ENCODE measurements at places on chromosomes 5 and 9.

- no peak for DNase-seq
Observed at GRCh38 chr5:118806571-118806970, 181.8 kb downstream of the DTWD2 start.

- no peak for DNase-seq
Observed at GRCh38 chr5:139734539-139734916, 61.1 kb upstream of the PSD2 start.

GRCh38 chr9:97109194-97109811 lies 70.4 kb upstream of the CTSV start:
- DNase-seq: no peak

- DNase-seq: no peak
Observed at GRCh38 chr5:149125386-149125891, 15.9 kb upstream of the ABLIM3 start.

DNA sequence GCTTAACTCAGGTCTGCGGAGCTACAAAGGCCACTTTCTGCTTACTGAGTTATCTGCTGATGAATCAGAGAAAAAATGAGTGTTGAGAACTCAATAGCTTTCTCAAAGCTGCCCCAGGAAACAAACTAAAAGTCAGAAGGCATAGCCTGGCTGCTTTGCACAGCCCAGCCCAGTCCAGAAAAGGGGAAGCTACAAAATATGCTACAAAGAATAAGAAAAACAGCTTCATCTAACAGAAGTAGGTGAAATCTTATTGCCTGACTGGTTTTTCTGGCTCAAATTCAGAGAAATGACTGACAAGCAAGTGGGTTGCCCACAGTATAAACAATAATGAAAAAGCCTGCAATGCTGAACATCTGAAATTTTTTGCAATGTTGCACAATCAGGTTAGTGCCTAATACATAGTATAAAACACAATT lies 156.2 kb downstream of the PPP2R2B start:
- no peak for DNase-seq

GRCh38 chr9:100106616-100107015 lies 7.6 kb downstream of the INVS start:
- DNase-seq: no peak

GRCh38 chr9:89372230-89372816 lies 54.0 kb downstream of the SECISBP2 start:
- DNase-seq: no peak

DNA sequence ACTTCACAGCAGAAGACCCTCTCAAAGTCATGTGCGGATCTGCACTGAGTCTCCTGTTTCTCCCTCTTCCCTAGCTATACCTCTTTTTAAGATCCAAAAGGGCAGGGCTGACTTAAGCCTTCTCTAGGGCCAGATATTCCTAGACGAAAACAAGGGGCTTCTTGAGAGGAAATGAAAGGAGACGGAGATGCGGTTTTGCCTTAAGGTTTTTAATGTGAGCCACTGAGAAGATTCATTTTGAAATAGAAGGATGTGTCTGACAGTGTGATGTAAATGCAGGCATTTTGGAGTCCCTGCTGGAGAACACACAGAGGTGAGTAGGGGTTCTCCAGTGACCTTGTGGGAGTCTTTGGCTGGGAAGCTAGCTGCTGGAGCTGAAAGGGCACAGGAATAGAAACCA lies 15.6 kb upstream of the IL12B start:
- DNase-seq: no peak

GRCh38 chr9:119273984-119274665 lies 95.1 kb downstream of the BRINP1 start:
- DNase-seq: no peak

DNA sequence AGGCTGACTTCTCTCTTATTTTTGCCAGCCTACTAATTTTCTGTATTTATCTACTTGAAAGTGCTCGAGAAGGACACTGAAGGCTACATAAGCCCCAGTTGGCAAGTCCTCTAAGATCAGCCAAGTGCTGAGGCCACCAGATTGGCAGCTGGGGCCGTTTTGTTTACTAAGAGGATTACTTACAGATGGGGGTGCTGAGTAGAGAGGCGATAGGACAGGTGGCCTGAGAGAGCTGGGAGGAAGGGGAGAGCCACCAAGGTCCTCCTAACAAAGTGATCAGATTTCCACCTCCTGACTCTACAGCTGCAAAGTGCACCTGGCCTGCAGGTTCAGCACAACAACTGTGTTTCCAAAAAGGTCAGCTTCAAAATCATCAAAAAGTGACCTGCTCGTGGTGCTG lies 32.9 kb downstream of the FRMD3 start:
- DNase-seq: no peak

- DNase-seq: no peak
Observed at GRCh38 chr9:130196643-130197042, 24.4 kb downstream of the NCS1 start.

GRCh38 chr5:149317281-149318048 lies 27.8 kb upstream of the GRPEL2 start:
- peak; percentile 10 for DNase-seq

GRCh38 chr9:138051586-138052321 lies 174.2 kb downstream of the CACNA1B start:
- no peak for DNase-seq

GRCh38 chr5:54030981-54031380 lies 279.4 kb downstream of the ARL15 start:
- no peak for DNase-seq

- no peak for DNase-seq
Observed at GRCh38 chr9:113992994-113993393, 85.1 kb downstream of the AMBP start.

- no peak for DNase-seq
Observed at GRCh38 chr9:110582156-110582555, 2.6 kb upstream of the SVEP1 start.

DNA sequence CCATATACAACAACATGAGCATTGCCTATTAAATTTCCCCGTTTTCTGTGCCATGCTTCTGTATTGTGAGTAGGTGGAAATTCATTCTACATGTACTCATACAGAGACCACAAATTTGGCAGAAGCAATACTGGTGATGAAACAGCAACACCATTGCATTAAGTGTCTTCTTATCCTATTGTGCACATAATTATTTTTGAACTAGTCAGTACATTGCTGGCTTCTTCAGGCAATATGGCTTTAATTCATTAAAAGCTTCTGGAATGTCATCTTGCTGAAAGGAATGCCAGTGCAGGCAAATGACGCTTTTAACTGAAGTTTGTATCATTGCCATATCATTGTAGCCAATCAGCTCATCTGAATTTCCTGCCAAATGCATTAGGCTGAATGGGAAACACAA lies 82.6 kb downstream of the KIAA1958 start:
- DNase-seq: no peak

DNA sequence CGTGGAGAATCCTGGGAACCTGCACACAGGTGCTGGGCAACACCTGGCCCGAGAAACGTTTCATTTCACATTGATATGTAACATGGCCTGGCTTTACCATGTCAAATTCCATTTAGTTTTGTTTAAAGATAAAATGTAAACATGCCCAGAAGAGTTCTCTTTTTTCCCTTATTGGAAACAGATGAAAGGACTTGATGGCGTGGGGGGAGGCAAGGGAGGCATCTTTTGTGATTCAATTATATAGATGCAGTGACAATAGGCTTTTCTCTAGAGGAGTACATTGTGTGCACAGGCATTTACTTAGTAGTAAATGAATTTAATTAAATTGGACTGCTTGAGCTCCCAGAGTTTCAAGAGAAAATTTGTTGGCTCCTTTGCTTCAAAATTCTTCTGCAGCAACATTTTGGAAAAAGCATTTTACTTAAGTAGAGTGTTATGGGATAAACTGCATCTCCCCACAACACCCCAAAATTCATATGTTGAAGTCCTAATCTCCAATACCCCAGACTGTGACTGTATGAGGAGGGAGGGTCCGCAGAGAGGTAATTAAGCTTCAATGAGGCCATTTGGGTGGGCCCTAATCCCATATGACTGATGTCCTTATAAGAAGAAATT lies 254.3 kb upstream of the NFIL3 start:
- DNase-seq: no peak

GRCh38 chr5:143682246-143682905 lies 129.6 kb upstream of the HMHB1 start:
- DNase-seq: no peak

GRCh38 chr5:59795141-59795540 lies 98.4 kb downstream of the PDE4D start:
- no peak for DNase-seq

GRCh38 chr5:153372425-153373129 lies 117.9 kb upstream of the GRIA1 start:
- no peak for DNase-seq

DNA sequence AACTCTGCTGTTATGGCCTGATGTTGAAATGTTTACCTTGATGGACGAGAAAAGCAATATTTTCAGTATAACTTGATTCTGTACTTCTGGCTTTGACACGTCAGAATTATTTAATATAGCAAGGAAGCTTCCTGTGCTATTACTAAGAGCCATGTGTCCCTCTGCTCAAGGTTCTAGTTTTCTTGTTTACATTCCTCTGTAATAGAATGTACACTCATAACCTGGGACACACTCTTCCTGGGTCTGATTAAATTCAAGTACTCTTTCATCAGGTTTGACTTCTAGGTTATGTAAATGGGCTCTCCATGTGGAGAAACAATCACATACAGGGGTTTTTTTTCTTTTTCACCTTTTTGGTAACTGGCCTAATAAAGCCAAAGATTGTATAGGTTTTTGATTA lies 33.1 kb downstream of the GTF3C4 start:
- no peak for DNase-seq

DNA sequence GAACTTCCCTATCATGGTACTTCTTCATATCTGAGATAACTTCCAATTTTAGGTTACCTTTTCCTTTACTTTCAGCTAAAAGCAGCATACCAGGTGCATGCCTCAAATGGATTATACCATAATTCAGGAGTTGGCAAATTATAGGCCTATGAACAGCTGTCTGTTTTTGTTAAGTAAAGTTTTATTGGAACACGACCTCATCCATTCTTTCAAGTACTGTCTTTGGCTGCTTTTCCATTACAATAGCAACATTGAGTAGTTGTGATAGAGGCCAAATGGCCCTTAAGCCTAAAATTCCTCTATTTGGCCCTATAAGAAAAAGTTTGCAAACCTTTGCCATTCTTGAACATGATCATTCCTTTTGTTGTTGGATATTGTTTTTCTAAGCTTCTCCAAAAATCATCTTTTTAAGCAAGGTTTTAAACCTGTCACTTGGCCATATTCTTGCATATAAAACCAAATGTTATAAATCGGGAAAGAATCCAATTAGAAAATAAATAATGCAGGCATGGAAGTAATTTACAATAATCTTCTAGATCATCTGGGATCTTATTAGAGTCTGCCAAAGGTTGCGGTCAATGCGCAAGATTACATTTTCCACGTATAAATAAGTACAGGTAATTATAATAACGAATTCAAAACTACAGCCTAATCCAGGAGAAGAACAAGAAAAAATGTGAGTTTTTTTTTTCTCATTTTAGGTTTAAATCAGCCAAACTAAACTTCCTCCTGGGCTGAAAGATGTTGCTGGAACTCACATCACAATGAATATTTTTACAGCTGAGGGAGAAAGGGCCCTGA lies 226.5 kb upstream of the ANKRD55 start:
- DNase-seq: no peak

- DNase-seq: no peak
Observed at GRCh38 chr5:82595113-82595512, 317.0 kb upstream of the RPS23 start.

- DNase-seq: no peak
Observed at GRCh38 chr5:106241409-106241808, 1429.3 kb downstream of the EFNA5 start.

DNA sequence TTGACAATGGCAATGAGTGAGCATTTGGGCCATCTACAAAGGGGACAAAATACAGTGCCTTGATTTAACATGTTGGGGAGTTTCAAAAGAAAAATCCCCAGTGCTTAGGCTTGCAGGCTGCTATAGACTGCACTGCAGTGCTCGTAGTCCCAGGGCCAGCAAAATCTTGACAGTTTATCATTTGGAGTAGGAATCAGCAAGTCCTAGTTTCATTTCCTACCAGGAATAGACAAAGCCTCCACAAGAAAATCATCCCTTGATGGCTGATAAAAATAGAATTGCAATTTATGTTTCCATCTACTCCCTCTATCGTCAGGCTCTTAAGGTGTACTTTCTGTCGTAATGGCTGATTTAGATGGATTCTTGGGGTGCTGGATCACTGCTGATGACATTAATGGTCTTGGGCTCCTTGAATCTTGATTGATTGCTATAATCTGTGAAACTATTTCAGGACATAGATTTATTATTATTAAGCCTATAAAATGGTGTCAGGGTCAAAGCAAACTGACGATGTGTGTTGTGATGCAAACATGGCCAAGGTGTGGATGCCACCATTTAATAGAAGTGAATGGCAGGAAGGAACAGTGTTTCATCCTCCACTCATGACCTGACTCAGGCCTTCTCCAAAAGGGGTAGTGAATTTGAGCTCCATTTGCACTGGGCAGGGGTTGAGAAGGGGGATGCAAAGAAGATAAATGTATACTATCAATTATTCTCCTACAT lies 171.7 kb downstream of the PIK3R1 start:
- no peak for DNase-seq

DNA sequence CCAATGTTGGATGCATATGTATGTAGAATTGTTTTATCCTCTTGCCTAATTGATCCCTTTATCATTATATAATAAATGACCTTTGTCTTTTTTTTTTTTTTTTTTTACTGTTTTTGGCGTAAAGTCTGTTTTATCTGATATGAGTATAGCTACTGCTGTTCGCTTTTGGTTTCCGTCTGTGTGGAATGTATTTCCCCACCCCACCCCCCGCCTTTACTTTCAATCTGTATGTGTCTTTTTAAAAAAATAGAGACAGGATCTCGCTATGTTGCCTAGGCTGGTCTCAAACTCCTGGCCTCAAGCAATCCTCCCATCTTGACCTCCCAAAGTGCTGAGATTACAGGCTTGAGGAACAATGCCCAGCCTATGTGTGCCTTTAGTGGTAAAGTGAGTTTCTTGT lies 11.3 kb downstream of the AHRR start:
- DNase-seq: peak; percentile 41

- no peak for DNase-seq
Observed at GRCh38 chr5:148484651-148485050, 100.9 kb downstream of the FBXO38 start.

- DNase-seq: no peak
Observed at GRCh38 chr9:9747787-9748186, 865.0 kb downstream of the PTPRD start.

DNA sequence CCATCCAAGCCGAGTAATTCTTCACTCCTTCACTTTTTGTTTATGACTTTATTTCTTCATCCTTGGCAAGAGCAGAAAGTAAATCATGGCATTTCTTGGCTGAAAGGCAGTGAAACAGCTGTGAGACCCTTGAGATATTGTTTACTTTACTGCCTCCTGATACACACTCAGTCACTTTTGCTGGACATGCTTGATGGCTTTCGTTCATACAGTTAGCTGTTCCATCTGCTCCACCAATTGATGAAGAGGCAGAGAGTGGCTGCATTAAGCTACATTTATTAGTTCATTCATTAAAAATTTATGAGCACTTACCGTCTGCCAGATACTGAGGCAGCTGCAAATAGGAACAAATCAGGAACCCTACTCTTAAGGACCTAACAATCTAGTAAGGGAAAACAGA lies 184.4 kb upstream of the OR13F1 start:
- no peak for DNase-seq

GRCh38 chr9:71763832-71764231 lies 4.5 kb downstream of the CEMIP2 start:
- no peak for DNase-seq

- no peak for DNase-seq
Observed at GRCh38 chr9:71581101-71581500, 187.2 kb downstream of the CEMIP2 start.

- DNase-seq: no peak
Observed at GRCh38 chr5:162603443-162604070, 536.0 kb downstream of the GABRG2 start.

- peak; percentile 32 for DNase-seq
Observed at GRCh38 chr9:7536310-7536939, 263.2 kb downstream of the DMAC1 start.

- DNase-seq: no peak
Observed at GRCh38 chr9:73153793-73154227, 2.1 kb downstream of the ANXA1 start.

Data from stimulated activated CD4-positive, alpha-beta T cell treated with anti-CD3 and anti-CD28 coated beads, Interleukin-2, amount 100 ng/mL, for 48 hours (primary cell).